ENCODE measurements at places on chromosomes 4 and X.

GRCh38 chr4:96262057-96262456 is 422.2 kb downstream of the PDHA2 start:
- DNase-seq: no peak

DNA sequence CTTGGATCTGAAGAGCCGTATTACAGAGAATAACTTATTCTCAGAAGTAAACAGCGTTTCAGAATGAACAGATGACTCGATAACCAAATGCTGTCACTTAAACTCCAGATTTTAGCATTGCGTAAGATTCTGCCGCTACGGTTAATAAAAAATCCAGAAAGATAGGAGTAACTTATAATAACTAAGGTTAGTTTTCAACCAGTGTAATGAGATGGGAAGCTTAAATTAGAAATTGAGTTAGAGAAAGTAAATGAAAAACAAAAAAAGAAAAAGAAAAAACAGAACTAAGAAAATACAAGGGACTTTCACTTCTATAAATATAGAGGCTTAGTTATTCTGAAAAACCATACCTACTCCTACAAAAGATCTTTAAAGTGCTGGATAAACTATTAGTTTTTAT is 13.1 kb upstream of the PARM1 start:
- no peak for DNase-seq

GRCh38 chrX:31329298-31329697 is 257.5 kb upstream of the FTHL17 start:
- DNase-seq: no peak

DNA sequence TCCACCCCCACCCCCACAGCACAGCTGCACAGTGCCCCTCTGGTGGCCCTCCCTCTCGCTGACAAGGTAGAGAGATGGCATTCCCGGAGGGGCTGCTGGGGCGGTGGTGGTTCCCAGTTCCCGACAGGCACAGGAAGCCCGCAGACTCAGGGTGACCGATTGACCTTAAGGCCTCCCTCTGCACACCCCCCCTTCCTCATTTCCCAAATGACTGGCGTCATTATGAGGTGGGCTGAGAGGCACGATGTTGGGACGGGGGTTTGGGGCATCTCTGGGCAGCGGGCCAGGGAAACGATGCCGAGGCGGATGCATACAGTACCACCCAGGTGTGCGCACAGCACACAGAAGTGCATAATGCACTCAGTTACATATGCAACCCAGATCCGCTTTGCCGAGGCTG is 3.5 kb upstream of the TIMP1 start:
- no peak for DNase-seq

DNA sequence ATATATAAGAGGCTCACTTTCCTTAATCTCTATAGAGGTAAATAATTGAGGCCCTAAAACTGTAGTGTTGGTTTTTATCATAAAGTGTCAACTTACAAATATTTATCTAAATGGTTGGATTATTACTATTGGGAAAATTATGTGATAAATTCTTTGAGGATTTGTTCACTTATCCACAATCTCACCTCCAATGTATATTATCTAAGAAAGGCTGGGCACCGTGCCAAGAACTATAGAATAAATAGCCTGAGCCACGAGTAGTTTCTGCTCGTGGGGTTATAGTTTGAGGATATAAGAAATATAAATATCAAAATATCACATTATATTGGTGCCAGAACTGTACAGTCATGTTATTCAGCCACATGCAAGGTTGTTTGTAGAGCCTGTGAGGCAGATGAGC is 177.9 kb downstream of the VEGFC start:
- DNase-seq: no peak

DNA sequence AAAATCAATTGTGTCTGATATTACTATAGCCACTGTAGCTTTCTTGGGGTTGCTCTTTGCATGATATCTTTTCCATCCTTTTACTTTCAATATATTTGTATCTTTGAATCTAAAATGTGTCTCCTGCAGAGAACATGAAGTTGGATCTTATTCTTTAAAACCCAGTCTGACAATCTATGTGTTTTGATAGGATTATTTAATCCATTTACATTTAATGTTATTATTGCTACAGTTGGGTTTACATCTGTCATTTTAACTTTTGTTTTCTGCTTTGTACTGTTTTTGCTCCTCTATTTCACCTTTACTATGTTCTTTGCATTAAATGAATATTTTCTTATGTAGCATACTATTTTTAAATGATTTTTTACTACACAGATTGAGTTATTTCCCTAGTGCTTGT is 230.9 kb downstream of the ANTXR2 start:
- DNase-seq: no peak

DNA sequence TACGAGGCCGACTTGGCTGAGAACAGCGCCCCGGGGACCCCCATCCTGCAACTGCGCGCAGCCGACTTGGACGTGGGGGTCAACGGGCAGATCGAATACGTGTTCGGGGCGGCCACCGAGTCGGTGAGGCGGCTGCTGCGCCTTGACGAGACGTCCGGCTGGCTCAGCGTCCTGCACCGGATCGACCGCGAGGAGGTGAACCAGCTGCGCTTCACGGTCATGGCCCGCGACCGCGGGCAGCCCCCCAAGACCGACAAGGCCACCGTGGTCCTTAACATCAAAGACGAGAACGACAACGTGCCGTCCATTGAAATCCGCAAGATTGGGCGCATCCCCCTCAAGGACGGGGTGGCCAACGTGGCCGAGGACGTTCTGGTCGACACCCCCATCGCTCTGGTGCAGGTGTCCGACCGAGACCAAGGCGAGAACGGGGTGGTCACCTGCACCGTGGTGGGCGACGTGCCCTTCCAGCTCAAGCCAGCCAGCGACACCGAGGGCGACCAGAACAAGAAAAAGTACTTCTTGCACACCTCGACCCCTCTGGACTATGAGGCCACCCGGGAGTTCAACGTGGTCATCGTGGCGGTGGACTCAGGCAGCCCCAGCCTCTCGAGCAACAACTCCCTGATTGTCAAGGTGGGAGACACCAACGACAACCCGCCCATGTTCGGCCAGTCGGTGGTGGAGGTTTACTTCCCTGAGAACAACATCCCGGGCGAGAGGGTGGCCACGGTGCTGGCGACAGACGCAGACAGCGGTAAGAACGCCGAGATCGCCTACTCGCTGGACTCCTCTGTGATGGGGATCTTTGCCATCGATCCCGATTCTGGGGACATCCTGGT is 2.4 kb downstream of the PCDH7 start:
- no peak for DNase-seq

DNA sequence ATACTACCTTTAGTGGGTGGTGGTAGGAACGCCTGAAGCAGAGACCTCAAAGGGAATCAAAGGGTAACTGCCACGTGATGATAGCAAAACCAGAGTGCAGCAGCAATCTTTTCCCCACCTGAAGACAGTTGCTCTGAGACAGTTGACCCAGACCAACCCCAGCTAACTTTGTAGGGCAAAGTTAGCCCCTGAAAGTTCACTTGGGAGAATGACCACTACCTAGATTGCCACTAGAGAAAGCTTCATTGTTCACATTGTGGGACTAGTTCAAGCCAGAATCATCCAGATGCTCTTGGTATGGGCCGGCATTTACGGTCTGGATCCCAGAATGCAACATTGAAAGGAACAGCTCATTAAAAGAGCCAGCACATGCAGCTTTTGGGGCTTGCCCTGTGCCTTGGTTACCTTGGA is 4.1 kb downstream of the SEPTIN6 start:
- no peak for DNase-seq

- no peak for DNase-seq
Measured at GRCh38 chr4:113884655-113885054, 94.8 kb downstream of the ARSJ start.

GRCh38 chr4:71553605-71554004 is 214.8 kb downstream of the SLC4A4 start:
- DNase-seq: no peak

- DNase-seq: no peak
Measured at GRCh38 chr4:2080429-2081300, 21.5 kb downstream of the NAT8L start.

DNA sequence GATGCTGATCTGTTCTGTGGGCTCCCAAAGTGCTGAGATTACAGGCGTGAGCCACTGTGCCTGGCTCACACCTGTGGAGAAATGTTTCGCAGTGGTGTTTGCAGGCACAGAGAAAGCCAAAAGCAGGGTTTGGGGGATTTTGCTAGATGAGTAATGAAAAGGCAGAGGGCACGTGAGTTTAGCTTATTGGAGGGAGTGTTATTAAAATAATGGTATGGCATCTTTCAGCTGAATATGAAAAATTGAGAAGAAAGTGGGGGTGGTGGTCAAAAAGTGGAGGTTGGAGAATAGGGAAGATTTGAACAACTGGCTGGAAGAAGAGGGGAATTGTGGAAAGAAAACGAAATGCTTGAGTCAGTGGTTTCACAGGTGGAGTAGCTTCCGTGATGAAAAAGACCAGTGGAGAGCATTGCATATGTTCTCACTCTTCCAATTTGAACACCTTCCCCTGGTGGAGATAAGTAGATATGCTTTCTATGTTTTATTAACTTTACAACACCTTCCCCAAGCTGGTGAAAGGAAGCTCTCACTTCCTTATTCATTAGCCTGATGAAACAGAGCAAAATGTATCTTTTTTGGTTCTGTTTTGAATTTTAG is 1.1 kb upstream of the CHST7 start:
- no peak for DNase-seq

- DNase-seq: no peak
Measured at GRCh38 chrX:39427906-39428305, 626.6 kb downstream of the MID1IP1 start.

- no peak for DNase-seq
Measured at GRCh38 chr4:53321151-53321983, 44.5 kb downstream of the SCFD2 start.

DNA sequence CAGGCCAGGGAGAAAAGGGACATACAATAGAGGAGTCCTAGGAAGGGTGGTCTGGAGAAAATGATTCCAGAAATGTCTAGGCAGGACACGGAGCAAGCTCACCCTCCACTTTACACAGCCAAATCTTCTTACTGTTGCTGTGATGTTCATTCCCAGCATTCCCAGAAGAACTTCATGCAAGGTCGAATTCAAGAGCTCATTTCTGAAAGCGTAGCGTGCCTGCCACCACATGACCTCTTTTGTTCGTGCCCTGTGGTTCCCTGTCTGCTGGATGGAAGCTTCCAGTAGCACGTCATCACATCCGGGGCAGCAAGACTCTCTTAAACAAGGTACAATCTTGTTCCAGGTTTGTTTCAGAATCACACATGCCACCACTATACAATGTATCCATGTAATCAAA is 57.8 kb downstream of the FAM184B start:
- no peak for DNase-seq

- DNase-seq: no peak
Measured at GRCh38 chrX:1502241-1502640, 34.7 kb downstream of the P2RY8 start.

DNA sequence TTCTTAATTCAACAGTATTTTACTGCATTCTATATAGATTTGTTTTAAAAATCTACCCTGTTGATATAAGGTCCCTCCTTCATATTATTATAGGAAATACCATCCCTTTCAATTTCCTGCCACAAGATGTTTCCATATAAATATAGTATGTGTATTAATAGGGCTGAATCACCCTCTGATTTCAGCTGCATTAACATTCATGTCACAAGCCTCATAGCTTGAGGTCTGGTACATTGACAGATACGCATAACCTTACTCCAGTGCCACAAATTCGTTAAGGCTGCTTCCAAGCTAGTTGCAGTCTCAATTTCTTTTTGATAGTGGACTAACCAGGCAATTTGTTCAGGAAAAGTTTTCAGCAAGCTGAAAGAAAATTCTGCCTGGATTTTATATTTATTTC is 128.4 kb downstream of the KLHL34 start:
- no peak for DNase-seq

- DNase-seq: no peak
Measured at GRCh38 chr4:33085709-33086108, 2365.5 kb downstream of the PCDH7 start.

GRCh38 chr4:35229021-35229420 is 1015.3 kb downstream of the ARAP2 start:
- no peak for DNase-seq

- no peak for DNase-seq
Measured at GRCh38 chr4:180949424-180950213, 1293.6 kb upstream of the TENM3 start.

- DNase-seq: no peak
Measured at GRCh38 chrX:39425124-39425806, 624.0 kb downstream of the MID1IP1 start.

GRCh38 chr4:47494124-47494430 is 9.0 kb downstream of the ATP10D start:
- no peak for DNase-seq

DNA sequence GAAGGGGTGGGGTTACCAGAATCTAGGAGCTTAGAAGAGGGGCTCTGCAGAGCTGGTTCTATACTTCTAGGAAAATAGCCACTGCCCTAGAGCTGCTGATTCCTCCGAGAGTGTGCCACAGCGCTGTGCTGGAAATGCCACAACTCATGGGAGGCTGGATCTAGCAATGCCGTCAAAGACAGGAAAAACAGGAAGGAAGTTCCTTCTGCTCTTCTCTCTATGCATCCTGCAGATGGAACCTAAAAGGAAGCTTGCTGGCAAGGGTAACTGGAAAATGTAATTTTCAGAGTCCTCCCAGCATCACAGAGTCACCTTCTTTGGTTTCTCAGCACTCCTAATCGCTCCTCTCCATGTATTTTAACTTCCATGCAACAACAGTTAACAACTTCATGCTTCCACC is 121.2 kb upstream of the TLL1 start:
- DNase-seq: no peak

DNA sequence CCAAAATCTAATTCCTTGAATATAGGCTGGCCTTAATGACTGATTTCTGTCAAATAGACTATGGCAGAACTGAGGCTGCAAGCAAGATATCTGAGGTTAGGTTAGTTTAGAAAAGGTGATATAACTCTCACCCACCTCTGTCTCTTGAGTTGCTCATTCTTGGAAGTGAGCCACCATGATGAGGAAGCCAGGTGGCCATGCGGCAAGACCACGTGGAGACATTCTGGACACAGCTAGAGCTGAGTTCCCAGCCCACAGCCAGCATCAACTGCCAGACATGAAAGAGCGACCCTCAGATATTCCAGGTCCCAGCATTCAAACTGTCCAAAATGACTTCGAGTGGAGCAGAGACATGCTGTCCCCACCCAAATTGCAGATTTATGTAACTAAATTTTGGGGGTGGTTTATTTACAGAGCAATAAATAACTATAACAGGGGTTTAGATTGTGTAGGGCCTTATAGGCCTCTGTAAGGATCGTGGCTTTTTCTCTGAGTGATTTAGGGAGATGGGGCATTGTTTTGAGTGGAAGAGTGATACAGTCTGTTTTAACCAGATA is 33.7 kb downstream of the USP53 start:
- no peak for DNase-seq

DNA sequence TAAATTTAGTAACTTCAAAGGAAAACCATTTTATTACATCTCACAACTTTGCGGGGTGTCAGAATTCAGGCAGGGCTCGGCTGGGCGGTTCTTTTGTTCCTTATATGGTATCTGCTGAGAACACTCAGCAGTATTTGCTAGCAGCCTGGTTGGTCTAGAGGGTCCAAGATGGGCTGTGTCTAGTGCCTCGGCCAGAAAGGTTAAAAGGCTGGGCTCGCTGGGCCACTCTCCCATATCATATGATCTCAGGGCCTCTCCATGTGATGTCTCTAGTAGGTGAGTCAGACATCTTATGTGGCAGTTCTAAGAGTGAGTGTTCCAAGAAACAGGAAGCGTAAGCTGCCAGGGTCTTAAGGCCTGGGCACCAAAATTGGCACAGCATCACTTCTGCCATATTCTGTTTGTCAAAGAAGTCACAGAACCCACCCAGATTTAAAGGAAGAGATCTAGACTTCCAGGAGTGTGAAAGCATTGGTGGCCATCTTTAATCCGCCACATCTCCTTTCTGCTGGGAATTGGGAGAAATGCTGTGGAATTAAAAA is 100.9 kb upstream of the ATP6AP2 start:
- no peak for DNase-seq

GRCh38 chrX:132331532-132331931 is 112.3 kb upstream of the RAP2C start:
- no peak for DNase-seq
